Stimulated activated CD8-positive, alpha-beta memory T cell treated with anti-CD3 and anti-CD28 coated beads, Interleukin-4, amount 100 ng/mL, for 1 hour (primary cell): ENCODE measurements at places on chromosomes 5 and 9.

DNA sequence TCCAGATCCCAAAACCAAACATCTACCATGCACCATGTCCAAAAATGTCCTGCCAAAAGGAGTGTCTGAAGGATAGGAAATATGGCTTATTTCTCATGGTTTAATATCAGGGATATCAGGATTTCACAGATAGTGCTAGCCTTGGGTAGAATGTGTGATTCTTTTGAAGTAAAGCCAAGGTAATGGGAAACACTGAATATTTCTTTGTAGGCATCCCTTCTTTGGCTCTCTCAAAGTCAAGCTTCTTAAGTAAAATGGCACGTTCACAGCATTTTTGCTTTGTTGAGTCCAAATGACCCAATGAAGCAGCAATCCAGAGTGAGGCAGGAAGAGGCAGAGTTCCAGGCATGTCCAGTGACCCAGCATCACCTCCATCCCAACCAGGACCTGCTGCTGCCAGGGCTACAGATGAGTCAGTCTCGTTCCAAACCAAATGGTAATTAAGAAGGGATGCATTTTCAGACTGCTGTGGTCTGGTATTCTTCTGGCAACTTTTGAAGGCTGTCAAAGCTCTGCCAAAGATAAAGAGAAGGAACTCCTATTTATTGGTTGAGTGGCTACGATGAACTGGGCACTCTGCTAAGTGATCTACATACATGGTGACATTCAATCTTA is 678.8 kb upstream of the KLF4 start:
- DNase-seq: no peak

DNA sequence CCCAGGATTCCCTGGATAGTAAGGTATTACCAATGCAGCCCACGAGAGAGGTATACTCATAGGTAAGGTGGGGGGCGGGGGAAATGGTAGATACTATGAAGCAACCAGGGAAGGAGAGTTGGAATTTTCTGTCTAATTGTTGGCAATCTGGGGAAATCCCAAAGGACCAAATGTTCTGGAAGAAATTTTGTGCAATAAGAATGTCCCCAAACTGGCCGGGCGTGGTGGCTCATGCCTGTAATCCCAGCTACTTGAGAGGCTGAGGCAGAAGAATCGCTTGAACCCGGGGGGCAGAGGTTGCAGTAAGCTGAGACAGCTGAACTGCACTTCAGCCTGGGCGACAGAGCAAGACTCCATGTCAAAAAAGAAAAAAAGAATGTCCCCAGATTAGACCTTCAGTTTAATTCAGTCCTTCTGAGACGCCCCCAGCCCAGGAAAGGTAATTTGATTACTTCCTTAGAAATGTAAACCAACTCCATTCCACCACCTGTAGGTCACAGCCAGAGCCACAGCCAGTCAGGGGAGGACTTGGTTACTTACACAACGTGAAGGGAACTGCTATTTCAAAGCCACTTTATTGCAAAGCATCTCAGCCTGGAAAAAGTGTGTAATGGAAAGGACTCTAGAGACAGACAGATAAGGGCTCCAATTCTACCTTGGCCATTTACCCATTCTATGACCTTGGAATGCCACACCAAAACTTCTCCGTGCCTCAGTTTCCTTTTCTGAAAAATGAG is 50.0 kb upstream of the KLF4 start:
- no peak for DNase-seq

- DNase-seq: no peak
These were observed 59.0 kb downstream of the ZNF622 start for GRCh38 chr5:16406630-16407029.

- DNase-seq: no peak
These were observed 109.1 kb downstream of the SUSD1 start for GRCh38 chr9:112065806-112066606.

- DNase-seq: no peak
These were observed 55.6 kb upstream of the FCN2 start for GRCh38 chr9:134825025-134825424.

DNA sequence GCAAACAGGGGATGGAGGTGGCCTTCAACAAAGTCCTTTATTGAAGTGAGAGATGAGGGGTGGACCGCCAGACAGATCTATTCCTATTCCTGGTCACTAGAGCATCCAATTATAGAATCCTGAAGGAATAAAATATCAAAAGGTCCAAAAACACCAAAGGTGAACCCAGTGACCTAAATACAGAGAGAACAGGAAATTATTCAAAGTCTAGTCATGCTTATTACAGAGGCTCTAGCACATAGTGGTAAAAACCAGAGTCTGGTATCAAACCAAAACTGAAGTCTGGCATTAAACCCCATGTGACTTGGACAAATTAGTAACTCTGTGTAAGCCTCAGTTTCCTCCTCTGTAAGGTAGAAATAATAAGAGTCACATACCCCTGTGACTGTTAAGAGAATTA is 100.5 kb upstream of the SNX2 start:
- DNase-seq: no peak

DNA sequence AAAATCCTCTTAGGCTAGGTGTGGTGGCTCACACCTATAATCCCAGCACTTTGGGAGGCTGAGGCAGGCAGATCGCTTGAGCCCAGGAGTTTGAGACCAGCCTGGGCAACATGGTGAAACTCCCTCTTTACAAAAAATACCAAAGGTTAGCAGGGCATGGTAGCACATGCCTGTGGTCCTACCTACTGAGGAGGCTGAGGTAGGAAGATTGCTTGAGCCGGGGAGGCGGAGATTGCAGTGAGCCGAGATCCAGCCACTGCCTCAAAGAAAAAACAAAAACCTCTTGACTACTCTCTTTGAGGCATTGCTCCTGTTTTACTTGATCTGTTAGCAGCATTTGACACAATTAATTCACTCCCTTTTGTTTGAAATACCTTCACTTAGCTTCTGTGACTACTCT is 20.7 kb downstream of the KIF2A start:
- no peak for DNase-seq

DNA sequence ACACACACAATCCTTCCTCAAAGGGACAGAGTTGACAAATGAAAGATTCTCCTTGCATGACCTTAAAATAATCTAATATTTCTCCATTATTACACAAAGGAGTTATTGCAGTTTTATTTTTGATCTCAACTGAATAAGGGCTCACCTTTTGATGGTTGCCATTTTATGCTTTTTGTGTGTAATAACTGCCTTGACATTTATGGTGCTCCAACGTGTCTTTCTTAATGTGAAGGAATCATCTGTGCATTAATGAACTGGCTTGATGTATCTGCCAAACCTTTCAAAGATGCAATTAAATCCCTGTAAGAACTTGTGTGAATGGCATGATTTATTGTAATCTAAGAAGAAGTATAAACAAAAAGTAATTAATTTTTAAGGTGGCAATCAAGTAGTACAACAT is 1519.8 kb upstream of the CDH9 start:
- DNase-seq: no peak

DNA sequence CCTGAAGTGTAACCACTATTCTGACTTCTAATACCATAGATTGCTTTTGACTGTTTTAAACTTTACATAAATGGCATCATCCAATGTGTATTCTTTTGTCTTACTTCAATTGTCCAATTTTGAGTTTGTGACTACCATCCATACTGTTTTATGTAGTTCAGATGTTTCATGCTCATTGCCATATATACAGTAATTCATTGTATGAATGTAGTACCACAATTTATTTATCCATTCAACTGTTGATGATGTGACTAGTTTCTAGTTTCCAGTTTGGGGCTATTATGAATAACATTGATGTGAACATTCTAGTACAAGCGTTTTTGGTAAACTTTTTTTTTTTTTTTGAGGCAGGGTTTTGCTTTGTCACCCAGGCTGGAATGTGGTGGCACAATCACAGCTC is 55.1 kb downstream of the HMGCS1 start:
- no peak for DNase-seq

DNA sequence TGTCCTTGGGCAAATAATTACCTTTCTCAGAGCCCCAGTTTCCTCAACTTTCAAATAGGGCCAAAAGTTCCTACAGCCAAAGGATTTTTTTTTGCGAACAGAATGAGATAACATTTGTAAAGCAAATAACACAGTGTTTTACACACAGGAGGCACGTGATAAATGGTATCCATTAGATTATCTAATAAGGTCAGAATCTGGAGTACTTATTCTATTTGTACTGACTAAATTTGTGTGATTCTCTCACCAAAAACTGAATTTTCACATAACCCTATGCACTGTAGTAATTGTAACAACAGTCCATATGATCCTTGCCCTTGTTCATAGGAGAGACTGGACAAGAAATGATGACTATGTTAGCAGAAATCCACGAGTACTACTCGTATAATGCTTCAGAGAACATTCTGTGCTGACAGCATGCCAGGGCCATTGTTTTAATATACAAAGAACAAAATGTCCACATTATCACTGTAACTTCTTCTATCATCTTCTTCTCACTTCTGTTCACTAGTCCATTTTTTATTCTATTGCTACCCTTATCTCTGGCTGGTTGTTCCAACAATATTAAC is 13.9 kb upstream of the FEM1C start:
- DNase-seq: no peak

GRCh38 chr5:94745786-94746730 is 127.6 kb downstream of the SLF1 start:
- no peak for DNase-seq

DNA sequence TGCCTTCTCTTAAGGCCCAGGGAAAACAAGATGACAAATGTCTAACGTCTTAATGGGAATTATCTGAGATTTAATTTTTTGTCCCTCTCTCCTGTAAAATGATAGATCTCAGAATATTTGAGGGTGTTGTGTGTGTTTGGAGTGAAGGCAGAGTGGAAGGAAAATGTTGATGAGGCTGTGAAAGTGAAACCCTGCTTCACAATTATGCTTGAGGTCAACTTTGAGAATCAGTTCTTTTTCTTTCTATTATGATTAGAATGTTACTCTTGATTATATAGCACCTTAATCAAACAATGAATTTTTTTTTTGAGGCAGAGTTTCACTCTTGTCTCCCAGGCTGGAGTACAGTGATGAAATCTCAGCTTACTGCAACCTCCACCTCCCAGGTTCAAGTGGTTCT is 5.5 kb upstream of the LOX start:
- no peak for DNase-seq

GRCh38 chr5:96664669-96665068 is 2.5 kb downstream of the CAST start:
- DNase-seq: no peak

GRCh38 chr5:97644896-97645295 is 461.8 kb upstream of the RIOK2 start:
- DNase-seq: no peak

DNA sequence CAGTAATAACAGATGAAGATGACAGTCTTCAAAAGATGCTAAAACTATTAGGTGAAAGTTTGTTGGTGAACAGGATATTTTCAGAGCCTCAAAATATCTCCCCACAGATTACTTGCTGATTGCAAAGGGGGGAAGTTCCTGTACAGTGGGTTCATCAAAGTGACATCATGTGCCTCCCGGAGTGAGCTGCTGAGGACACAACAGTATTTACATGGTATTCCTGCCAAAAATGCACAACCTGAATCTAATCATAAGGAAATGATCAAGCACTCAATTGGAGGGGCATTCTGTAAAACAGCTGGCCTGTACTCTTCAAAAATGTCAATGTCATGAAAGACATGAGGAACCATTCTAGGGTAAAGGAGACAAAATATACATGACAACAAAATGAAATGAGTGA is 18.9 kb upstream of the GLIS3 start:
- DNase-seq: no peak

GRCh38 chr9:87278971-87279733 is 218.5 kb upstream of the DAPK1 start:
- DNase-seq: no peak

DNA sequence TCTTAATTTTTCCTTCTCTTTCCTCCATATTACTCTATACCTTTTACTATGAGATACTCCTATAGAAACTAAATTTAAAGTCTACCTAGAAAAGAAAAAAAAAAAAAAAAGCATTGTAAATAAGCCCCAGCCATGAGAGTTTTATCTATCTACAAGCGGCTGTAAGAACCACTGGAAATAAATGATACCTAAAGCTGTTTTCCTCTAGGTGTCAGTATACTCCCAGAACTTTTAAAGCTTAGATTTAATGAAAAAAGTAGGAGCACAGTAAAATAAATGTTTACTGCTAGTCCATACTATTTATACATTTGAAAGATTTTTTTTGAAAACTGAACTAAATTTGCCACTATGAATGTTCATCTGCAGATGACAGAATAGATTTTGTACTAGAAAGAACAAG is 26.2 kb downstream of the TYRP1 start:
- no peak for DNase-seq

- no peak for DNase-seq
These were observed 93.5 kb downstream of the RGS3 start for GRCh38 chr9:113556877-113557593.

GRCh38 chr9:27528076-27528885 is 1.3 kb downstream of the MOB3B start:
- DNase-seq: no peak

DNA sequence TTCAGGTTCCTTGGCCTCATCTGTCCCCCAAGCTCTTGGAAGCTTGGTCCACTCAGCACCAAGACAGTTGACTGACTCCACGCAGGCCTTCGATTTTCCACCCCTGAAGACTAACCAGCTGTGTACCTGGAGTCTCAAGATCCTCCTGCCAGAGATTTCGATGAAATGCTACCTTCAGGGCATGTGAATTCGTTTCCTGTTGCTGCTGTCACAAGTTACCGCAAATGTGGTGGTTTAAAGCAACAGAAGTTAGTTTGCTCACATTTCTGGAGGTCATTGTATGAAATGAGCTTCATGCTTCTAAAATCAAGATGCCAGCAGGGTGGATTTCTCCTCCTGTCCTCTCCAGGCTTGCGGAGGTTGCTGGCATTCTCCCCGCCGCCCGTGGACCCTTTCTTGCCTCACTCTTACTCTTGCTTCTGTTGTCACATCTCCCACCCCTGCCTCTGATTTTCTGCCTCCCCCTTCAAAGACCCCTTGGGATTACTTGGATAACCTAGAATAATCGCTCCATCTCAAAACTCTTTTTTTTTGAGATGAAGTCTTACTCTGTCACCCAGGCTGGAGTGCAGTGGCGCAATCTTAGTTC is 27.6 kb upstream of the RETREG1 start:
- DNase-seq: no peak

- no peak for DNase-seq
These were observed 82.4 kb downstream of the RAPGEF1 start for GRCh38 chr9:131657456-131657855.

DNA sequence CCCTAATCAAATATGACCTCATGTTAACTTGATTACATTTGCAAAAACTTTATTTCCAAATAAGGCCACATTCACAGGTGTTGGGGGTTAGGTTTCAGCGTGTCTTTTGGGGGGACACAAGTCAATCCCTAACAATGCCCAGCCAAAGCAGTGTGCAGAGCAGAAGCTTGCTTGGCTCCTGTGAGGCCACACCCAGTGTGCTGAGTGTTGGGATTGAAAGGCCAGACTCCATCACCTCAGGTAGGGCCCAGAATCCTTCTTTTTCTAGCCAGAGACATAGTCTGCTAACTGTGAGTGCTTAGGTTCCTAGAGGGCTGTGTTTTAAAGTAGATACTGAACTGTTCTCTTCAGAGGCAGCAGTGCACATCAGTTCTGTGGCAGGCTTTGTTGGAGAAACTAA is 27.9 kb downstream of the KDM4C start:
- no peak for DNase-seq

DNA sequence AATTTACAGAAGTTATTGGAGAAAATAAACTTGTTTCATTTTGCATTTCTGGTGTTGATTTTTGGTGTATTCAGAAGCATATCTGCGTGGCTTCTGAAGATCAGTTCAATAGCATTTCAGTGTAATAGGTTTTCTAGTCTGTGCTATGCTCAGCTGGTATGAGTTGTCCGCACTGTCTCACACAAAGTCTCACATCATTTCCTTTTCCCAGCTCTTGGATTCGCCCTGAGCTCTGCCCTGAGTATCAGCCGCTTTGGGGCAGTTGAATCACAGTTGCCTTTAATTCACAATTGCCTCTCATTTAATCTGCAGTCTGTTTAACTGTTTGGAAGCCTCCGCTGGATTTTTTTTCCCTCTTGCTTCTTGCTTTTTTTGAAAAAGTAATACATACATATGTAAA is 6.4 kb upstream of the TTC23L start:
- DNase-seq: no peak
